ENCODE measurements at places on chromosomes 7 and 10.
A peak's percentile ranks its signal among the peaks of the same experiment; 100 is the strongest.

DNA sequence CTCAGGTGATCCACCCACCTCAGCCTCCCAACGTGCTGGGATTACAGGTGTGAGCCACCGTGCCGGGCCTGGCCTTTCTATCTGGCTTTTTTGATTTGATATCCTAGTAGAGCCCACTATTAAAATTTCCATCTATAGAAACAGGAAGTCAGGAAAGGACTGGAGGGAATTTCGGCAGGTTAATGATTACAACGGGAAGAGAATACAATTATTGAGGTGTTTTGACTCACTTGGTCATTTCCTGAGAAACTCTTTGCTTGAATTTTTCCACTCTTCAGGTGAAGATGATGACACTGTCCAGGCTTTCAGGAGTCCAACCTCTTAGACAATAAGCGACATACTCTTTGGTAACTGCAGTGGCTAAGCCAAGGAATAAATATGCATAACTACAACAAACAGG lies 1.1 kb upstream of the MKLN1 start:
- DNase-seq: no peak

DNA sequence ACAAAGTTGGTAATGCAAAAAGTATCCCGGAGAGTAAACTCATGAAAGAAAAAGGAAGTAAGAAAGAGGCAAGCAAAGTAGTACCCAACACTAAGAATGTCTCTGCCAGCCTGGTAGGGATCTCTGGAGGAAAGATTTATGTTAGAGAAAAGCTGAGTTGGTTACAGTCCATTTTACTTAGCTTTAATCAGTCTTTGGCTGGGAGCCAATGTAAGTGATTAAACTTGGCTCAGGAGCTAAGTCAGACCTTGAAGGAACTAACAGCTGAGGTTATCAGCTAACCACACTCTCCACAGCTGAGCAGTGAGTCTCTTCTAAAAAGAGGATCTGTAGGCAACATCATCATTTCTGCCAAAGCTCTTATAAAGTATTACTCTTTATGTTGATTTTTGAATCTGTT lies 148.0 kb downstream of the ANKRD7 start:
- DNase-seq: no peak

GRCh38 chr7:151051108-151051507 lies 2.8 kb downstream of the ASIC3 start:
- peak; percentile 62 for DNase-seq

DNA sequence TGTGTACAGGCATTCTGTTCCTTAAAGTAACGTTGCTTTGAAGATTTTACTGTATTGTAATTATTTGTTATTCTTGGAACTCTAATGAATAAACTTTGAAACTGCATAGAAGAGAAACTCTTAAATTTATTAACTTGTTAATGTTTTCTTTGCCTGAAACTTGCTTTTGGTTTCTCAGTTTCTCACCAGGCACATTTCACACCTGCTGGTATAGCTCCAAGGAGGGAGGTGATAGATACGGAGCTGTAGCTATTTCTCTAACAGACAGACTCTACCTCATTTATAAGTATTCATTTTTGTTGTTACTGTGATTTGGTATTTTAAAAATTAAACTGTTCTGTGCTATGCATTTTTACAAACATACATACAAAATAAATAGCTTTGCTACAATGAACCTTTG lies 32.7 kb downstream of the R3HCC1L start:
- DNase-seq: no peak

DNA sequence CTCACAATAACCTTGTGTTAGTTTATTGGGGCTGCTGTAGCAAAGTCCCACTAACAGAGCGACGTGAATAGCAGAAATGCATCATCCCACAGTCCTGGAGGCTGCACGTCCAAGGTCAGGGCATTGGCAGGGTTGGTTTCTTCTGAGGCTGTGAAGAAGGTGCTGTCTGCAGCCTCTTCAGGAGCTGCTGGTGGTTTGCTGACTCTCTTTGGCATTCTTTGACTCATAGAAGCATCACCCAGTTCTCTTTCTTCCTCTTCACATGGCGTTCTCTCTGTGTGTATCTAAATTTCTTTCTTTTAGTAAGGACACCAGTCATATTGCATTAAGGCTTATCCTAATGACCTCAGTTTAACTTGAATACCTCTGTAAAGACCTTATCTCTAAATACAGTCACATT lies 428.4 kb upstream of the KLF6 start:
- no peak for DNase-seq

GRCh38 chr7:45892407-45893035 lies 4.2 kb downstream of the IGFBP1 start:
- no peak for DNase-seq

GRCh38 chr10:80158598-80159127 lies 26.1 kb downstream of the PLAC9 start:
- DNase-seq: peak; percentile 70

DNA sequence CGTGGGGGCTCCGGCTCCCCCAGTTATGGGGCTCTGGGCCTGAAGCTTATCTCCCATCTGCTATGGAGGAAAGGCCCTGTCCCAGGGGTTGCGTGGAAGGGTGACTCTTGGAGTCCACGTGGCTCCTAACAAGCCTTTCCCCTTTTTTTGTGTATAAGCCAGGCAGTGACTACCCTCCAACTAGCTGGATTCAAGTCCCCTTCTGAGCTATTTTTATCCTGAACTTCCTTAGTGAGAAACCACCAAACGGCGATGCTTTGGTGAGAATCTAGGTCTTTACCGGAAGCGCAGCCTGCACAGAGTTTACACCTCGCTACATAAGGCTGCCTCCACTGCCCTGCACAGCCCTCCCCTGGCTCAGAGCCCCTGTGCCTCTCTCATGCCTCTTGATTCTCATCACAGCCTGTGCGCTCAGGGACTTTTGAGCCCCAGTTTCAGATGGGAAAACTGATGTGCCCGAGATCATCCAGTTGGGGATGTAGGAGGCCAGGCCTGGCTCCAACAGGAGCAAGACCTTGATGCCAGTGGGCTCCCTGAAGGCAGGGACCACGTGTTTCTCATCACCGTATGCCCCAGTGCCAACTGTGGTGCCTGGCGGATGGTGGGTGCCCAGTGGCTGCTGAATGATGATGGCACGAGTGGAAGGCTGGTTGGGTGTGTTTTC lies 102.3 kb upstream of the PPIF start:
- DNase-seq: no peak

GRCh38 chr10:97140049-97140846 lies 45.5 kb downstream of the SLIT1 start:
- DNase-seq: no peak
